ENCODE measurements at places on chromosomes 13 and 19.
A peak's percentile ranks its signal among the peaks of the same experiment; 100 is the strongest.

GRCh38 chr19:35106291-35106583, 9.4 kb upstream of the FXYD3 start:
- DNase-seq = no peak

DNA sequence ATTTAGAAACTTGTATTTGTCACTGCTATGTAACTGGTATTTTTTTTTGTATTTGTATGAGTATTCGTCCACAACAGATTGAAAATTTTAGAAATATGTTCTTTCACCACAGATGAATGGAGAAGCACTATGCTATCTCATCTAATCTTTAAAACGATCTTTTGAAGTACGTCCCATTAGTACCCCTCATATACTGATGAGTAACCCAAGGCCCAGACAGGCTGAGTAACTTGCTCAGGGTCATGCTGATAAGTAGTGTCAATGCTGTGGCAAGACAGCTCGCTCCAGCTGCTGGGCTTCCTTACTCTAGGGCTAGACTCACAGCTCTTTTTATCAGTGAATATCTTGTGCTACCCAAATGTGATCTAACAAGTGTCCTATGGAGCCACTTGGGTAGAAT, 154.2 kb downstream of the SUCLA2 start:
- no peak for DNase-seq

DNA sequence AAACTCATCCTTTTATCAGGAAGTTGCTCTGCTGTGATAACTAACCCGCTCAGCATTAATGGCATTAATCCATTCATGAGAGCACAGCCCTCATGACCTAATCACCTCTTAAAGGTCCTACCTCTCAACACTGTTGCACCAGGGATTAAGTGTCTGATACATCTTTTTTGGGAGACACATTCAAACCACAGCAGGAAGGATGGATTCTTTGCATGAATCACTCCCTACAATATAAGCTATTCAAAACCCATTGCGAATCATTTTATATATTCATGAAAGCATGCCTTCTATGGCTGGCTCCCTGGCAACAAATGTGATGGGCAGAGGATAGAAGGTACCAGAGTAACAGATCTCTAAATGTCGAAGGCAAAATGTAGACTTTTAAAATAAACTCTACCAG, 27.6 kb downstream of the ARL11 start:
- no peak for DNase-seq

GRCh38 chr13:109451726-109452125, 334.7 kb downstream of the IRS2 start:
- DNase-seq = no peak

DNA sequence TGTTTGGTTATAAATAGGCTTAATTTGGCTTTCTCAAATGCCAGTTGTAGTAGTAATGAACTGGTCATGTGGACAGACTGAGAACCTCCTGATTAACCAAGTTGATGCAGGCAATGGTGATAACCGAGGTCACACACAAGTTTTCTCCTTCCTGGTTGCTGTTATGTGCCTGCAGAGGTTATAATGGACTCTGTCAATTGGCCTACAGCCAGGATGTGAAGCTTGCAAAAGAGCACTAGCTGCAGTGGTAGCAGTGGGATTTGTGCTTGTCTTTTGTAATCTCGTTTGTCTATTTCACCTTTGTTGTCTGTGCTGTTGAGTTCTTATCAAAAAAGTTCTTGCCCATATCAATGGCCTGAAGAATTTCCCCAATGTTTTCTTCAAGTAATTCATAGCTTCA, 20.6 kb downstream of the OR10H3 start:
- no peak for DNase-seq

DNA sequence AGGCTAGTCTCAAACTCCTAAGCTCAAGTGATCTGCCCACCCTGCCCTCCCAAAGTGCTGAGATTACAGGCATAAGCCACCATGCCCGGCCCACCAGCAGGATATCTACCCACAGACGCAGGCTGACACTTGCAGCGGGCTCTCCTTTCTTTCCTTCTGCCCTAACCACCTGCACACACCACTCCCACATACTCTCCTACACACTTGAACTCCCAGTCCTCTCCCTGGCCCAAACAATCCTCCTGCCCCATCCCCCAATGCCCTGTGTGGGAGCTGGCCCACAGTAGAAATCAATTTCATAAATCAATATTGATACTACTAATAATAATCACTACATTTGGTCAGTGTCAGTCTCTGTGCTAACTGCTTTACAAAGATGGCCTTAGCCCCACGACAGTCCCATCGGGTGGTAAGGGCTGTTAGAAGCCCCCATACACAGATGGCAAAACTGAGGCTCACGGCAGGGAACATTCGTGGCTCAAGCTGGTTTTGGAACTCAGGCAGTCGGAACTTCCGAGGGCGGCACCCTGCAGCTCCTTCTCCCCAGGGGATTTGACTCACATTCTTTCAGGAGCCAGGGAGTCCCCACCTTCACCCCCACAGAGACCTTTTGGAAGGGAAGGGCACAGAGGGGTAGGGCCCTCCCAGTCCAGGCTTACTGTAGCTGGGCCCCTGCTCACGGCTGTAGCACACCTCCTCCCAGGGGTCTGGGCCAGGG, 3.4 kb upstream of the DPF1 start:
- no peak for DNase-seq

DNA sequence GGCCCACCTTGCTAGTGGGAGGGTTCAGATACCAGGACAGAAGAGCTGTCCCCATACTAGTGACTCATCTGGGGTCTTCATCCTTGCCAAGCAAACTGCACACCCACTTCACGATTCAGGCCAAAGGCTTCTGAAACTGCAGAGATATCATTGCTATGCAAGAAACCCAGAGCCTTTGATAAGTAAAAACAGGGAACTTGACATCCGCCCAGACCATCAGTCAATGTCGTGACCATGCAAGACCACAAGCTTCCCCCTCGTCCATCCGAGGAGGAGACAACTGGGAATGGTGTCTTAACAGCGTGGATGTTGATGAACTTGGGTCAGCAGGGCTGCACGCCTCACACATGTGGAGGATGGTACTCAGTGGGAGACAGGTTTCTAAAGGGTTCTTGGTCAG, 58.0 kb downstream of the ABCC4 start:
- no peak for DNase-seq

GRCh38 chr19:43534816-43535761, 2.1 kb downstream of the ZNF575 start:
- DNase-seq = peak; percentile 38

GRCh38 chr19:55451163-55451964, 8.3 kb upstream of the SHISA7 start:
- DNase-seq = no peak
